ENCODE measurements at places on chromosomes 1 and 21.
A peak's percentile ranks its signal among the peaks of the same experiment; 100 is the strongest.

DNA sequence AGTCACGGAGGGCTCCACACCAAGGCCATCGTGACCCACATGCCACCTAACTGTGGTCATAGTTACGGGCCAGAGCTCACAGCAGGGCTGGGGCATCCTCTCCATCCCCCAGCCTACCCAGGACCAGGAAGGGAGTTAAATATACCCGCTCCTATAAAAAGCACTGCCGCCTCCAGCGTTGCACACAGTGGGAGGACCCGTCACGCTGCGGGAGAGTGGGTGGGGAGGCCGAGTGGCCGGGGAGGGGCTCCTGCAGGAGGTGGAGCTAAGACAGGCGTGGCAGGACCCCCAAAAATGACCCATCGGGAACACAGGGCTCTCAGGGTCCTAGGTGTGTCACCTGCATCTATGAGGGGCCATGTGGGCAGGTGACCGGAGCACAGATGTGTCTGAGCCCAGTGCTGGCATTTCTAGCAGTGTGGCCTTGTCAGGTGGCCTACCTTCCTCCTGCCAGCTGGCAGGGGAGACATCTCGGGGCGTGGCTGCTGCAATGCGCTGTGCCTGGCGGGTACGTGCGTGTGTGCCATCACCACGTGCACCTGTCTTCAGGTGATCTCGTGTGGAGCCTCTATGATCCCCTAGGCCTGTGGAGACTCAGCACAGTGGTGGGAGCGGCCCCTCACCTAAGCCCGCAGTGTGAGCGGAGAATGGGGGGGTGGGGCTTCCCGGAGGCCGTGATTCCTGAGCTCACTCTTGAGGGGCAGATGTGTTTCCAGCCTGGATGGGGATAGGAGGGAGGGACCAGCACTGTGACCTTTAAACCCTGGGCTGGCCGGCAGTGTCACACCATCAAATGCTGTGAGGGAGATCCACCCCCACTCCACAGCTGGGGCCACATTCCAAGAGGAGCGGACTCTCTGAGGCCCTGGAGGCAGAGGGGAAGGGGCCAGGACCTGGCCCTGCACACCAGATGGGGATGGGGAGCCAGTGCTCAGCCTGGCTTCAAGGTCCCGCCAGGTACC, 17.7 kb downstream of the AGRN start:
- H3K27ac ChIP-seq: no peak overlapping the region
- no peak overlapping the region for H3K4me3 ChIP-seq
- no peak for DNase-seq
- no peaks in the 10 kb centered on the region for H3K36me3 ChIP-seq
- H3K27me3 ChIP-seq: peaks cover 20% of the 10 kb centered on the region

GRCh38 chr1:205811660-205812059, 1.3 kb downstream of the SLC41A1 start:
- no peaks in the 10 kb centered on the region for H3K27me3 ChIP-seq
- H3K4me3 ChIP-seq: peak overlapping the region; percentile 49
- no peak overlapping the region for H3K27ac ChIP-seq

- H3K27ac ChIP-seq: peak overlapping the region; percentile 94
- peak overlapping the region; percentile 96 for H3K4me3 ChIP-seq
- peaks cover 13% of the 10 kb centered on the region for H3K36me3 ChIP-seq
- H3K4me1 ChIP-seq: peaks cover 12% of the 10 kb centered on the region
Measured at GRCh38 chr1:182392050-182393028, 749 bp upstream of the GLUL start.

- no peaks in the 10 kb centered on the region for H3K36me3 ChIP-seq
- no peak overlapping the region for H3K27ac ChIP-seq
- no peak overlapping the region for H3K4me3 ChIP-seq
- H3K4me1 ChIP-seq: no peaks in the 10 kb centered on the region
- no peak for DNase-seq
- H3K27me3 ChIP-seq: no peaks in the 10 kb centered on the region
Measured at GRCh38 chr1:225254676-225255075, 173.2 kb downstream of the LBR start.
